ENCODE measurements at places on chromosomes 5 and 9.

DNA sequence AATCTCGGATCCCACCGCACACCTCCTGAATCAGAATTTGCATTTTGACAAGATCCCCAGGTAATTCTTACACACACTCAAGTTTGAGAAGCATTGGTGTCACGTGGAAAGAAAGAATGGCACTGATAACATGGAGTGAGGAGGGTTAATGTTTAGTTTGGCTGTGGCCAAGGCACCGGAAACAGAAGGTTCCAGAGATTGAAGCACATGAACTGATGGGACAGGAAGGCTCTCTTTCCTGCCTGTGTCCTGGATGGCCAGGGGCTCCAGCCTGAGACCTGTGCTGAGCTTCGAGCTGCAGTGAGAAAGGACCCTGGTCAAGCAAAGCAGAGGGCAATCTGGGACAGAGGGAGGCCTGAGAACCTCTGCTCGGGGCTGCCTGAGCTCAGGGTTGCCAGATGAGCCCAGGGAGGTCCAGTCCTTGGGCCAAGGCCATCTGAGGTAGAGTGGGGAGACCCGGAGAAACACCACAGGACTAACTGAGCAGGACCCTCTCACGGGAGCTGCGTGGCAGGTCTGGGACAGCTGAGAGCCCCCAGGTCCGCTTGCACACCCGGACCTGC, 27.3 kb downstream of the AFAP1L1 start:
- no peak for DNase-seq

DNA sequence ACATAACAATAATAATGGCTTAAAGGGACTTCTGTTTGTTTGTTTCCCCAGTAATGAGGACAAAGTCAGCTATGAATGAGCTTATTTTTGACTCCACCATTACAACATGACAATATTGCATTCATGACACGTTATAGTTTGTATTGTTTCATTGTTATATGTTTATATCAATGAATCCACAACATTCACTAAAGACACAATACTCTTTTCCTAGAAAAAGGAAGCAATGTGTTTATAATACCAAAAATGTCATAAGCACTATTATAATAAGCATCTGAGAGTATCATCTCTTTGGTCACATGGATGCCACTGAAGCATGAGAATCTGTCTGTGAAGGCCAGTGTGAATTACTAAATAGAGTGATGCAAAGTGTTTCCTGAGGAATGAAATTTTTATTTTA, 1026.9 kb upstream of the C9orf72 start:
- no peak for DNase-seq

DNA sequence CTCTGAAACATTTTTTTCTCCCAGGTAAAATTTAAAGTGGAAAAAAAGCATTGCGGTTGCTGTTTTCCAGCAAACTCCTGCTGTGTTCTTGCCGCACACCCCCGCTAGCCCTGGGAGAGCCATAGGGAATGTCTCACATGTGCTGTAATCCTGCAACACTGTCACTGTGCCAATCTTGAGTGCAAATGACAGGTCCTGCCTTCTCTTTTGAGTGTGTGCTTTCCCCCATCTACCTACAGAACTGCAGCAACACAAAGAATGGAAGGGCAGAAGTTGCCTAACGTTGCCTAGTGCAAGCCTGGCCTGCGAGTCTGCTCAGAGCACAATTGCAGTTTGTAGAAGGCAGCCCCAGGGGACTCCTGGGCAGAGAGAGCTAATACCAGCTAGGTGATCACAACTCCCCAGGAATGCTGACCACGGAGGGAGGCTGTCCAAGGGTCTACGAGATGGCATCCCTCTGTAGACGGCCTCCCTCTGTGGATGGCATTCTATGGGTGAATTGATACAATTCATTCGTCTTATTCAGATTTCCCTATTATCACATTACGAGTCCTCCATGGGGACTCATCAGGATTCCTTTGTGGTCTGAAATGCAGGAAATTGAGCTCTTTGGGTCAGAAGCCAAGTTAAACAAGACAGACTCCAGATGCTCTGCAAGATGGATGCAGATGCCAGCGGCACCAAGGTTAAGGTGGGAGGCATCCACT, 172.6 kb upstream of the S1PR3 start:
- no peak for DNase-seq

DNA sequence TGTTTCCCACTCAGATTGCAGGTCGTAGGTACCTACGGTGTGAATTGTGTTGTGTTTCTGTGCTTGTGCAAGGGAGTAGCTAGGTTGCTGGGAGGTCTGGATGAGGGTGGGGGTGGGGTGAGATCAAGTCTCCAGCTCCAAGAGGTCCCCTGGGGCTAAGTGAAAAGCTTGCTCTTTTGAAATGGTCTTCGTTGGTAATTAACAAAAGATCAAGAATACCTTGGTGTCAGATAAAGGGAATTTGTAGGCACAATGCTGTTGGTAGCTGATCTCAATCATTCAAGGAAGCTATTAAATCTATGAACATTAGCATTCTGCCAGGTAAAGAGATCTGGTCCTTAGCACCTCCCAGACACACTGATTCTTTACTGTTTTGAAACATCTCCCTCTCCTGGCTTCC, 928 bp upstream of the PCDHGC4 start:
- DNase-seq = no peak

DNA sequence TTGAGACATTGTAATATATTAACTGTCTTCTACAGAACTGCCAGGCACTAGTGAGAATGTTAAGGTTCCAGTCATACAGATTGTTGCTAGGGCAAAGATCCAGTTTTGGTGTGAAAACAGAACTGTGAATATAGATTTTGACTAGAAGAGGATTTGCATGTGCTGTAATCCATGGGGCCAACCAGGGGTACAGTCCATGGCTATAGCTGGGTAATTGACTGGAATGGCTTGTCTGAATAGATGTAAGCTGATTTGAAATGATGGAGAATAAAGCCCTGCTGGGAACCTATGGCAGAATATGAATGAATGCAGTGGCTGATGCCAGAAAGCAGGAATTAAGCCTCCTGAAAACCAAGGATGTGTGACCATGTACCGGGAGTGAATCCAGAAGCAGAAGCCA, 748.5 kb upstream of the CDH10 start:
- no peak for DNase-seq

DNA sequence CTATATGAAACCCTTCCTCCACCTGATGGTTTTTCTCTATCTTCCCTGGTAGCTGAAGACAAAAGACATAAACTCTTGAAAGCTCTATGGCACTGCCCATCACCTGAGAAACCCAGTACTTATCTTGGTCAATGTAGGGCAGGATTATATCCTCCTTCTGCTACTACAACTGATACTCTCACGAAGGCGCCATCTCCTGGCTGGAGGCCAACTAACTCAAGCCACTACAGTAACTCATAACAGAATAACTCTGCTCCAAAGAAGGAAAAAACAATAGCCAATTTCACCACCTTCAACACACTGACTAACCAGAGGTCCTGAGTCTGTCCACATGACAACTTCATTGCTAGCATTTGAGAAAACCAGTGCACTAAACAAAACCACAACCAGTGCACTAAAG, 409.2 kb downstream of the CETN3 start:
- DNase-seq = peak; percentile 12

DNA sequence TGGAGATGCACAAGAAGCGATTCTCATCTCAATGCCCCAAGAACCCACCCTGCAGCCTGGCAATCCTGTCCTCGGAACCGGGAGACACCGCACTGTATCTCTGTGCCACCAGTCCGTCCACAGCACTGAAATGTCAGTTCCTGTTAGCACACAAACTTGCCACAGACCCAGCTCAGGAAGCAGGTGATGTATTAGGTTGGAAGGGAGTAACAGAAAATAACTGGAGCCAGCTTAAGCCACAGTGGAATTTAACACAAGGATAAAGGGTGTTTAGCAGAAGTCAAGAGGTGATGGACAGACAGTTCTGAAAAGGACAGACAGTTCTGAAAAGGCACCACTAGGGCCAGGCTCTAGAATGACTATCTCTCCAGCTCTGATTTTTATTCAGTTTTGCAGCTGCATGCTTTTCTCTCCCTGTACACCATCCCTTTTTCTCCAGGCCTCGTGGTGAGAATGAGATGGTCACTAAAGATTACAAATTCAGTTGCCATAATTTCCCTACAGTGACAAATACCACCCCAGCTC, 114.4 kb downstream of the ANKRD18B start:
- DNase-seq = no peak

DNA sequence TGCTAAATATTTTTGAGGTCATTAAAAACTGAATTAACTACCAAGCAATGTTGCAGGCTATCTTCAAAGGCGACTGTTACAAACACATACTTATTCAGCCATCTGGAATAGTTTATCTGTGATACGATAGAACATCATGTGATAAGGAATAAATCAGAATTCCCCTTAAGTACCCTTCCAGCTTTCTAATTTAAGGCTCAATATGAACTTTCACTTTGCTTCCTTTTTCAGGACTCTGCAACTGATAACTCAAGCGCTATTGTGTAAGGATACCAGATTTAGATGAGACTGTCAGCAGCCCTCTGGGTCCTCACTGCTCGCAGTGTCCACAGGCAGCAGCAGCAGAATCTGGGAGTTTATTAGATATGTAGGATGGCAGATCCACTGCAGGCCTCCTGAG, 416.3 kb downstream of the SPATA31D1 start:
- DNase-seq = no peak

DNA sequence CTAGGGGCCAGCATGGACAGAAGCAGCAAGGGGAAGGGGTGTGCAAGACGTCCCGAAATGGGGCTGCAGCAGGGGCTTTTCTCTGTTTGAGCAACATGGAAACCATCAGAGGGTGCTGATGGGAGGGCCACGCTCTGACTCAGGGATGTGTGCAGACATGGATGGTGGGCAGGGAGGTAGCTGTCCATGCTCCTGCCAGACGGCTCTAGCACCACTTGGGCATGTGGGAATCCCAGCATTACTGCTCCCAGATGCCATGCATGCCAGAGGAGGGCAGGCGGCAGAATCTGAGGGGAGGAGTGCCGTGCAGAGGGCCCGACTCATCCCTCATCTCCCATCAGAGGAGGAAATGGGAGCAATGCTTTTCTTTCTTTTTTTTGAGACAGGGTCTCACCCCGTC, 45.6 kb upstream of the SLC25A51 start:
- no peak for DNase-seq

DNA sequence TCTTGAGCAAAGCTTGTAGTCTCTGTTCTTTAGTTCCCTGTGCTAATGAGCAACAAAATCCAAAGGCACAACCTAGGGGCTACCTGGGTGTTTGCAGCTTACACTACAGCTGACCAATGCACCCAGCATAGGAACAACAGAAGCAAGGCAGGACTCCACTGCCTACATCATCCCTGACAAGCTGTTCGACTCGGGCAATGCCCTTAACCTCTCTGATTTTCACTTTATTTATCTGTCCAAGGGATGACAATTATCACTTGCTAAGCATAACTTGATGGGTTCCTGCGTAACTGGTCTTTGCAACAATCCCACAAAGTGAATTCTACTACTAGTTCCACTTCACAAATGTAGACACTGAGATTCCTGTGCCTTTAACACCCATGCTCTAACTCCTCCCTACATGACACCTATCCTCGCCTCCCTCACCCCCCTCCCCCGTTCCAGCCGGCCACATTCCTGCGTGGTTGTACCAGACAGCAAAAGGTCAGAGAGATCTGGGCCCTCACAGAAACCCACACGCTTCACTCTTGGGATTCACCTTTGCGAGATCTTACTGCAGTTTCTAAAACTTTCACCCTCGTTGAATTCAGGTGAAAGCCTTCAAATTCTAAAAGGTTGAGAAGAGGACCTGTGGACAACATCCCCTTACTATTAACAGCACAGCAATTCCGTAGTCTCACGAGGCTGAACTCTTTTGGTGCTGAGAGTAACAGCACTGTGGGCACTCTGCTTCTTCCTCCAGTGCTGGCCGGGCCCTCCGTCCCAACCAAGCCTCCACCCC, 995 bp downstream of the IPPK start:
- DNase-seq = peak; percentile 56

DNA sequence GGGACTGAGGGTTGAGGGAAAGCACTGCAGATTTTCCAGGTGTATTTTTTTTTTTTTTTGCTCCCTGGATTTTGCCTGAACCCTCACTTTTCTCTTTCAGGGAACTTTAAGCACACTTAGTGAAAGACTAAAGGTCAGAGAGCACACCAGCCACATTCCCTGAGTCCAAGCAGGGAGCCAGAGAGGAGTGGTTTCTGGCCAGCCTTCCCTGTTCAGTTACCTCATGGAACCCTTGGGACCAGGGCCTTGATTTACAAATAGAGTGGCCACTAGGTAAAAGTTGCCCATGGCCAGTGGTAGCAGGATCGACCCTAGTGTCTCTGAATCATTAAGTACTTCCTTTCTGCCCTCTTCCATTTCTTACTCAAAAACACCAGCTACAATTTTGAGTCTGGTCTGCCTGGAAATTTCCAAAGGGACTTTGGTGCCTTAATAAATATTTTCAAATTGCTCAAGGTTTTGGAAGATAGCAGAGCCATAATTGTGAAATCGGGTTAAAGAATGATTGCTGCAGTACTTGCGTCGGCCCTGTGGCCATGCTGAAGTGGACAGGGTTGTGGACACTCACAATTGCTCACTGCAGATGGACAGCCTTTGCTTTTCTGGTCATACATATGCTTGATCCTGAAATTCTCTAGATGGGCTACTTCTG, 14.5 kb downstream of the PALM2AKAP2 start:
- DNase-seq = no peak
